ENCODE measurements at places on chromosomes 13 and 19.

DNA sequence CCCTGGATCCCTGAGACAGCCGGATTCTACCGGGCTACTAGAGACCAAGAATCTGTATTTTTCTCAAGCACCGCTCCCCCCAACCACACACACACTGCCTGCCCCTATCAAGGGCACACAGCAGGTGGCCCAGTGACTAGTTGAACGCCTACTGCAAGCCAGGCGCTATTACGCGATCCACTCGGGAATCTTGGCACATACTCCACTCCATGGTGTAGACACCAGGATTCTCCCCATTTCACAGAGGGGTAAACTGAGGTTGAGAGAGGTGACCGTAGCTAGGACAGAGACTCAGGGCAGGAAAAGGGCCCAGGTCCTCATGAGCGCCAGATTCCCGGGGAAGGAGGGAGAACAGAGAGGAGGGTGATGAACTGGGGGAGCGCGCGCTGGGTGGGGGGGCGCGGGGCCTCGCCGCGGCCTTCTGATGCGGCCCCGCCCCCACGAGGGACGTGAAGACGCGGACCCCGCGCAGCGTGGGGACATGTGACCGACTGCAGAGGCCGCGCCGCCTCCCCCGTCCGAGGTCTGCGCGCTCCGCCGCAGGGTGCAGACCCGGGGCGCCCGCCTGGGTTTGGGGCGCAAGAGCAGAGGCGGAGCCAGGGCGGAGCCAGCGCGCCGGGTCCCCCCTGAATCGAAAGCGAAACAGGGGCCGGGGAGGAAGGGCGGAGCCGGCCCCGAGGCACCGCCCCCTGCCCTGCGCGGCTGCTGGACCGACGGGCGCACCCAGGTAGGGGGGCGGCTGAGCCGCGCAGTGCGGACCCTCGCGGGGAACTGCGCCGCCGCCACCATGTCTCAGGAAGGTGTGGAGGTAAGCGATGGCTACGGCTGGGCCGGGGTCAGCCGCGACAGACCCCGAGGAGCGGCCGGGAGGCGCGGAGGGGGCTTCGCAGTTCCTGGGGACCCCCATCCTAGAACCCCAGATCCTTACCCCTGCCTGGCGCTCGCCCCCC lies at the start of gene SHFL:
SHFL (plus strand) TSS at position 677 of the 950 bp plus-strand sequence; CDS start at position 788, 111 bp downstream.
- peak; percentile 85 for DNase-seq

GRCh38 chr19:17069193-17069592 lies 6.1 kb downstream of the HAUS8 start:
- no peak for DNase-seq

DNA sequence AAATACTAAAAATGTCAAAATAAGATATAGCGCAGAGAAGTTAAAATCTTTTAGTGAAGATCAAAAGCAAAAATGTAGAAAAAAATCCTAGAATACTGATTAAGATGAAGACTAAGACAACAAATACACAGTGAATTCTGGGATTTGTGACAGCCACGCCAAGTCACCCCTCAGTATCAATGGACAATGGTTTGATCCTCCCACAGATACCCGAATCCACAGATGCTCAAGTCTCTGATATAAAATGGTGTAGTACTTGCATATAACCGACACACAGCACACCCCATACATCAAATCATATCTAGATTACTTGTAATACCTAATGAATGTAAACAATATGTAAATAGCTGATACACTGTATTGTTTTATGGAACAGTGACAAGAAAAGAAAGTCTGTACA lies 5.9 kb downstream of the MIPEP start:
- no peak for DNase-seq

DNA sequence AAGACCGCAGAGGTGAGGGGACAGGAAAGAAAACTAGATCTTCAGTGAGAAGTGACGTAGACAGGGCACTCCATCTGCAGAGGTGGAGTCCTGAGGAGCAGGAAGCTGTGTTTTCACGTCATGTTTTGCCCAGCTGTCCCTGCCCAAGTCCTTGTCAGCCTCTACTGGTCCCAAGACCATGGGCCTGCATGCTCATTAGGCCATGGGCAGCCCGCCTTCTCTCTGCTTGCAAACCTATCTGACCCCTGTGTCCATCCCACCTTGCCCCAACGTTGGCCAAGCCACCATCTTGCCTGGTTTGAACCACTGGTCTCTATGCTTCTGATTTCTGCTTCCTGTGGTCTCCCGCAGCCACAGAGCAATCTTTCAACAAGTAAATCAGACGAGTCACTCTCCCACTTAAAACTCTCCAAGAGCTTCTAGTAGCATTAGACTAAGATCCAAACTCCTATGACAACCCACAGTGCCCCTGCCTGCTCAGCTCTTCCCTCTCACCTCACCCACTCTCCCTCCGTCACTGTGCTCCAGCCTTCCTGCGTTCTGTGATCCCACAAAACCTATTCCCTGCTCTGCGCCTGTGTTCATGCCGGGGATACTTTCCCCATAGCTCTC lies 18.6 kb upstream of the CCNE1 start:
- no peak for DNase-seq

DNA sequence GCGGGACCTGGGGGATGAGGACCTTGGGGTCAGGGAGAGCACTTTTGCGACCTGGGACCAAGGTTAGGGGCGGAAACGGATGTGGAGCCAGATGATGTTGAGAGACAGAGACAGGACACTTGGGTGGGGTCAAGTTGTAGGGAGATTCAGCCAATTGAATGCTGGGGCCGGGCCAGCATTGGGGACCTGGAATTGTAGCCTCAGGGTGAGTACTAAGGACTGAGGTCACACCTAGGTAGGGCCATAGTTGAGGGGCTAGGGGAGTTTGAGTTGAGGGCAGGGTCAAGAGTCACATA lies 1.2 kb downstream of the ALKBH7 start:
- DNase-seq, result no peak

DNA sequence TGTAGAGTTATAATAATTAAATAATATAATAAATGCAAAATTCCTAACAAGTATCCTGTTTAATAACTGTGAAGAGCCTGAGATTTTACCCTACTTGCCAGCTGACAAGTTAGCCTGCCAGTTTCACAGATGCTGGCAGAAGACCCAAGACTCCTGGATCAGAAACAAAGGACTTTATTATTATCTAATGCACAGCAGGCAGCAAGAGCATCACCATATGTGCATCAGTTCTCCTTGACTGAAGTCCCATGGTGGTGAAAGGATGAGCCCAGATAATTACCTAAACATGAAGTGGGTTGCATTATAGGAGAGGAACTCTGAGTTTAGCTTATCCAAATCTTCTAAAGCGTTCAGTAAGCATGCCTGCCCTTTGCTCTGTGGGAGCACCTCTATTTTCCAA lies 39.1 kb upstream of the MTIF3 start:
- DNase-seq, result no peak

DNA sequence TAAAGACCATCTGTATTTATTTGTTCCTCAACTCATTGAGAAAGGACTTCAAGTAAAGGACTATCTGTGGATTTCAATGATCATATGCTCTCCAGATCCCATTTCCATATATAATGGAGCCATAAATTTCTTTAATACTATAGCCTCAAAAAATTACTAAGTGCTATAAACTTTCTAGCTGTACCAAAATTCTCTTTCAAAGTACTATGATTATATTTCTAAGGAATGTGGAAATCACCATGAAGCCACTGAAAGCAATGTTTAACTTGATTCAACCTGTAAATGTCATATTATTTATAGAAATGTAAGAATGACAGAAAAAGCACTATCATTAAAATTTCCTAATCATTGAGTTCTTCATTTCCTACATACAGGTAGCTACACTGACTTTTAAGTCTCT lies 20.7 kb downstream of the TBC1D4 start:
- no peak for DNase-seq

- DNase-seq, result no peak
Observed at GRCh38 chr13:43961909-43962308, 82.2 kb downstream of the LACC1 start.

DNA sequence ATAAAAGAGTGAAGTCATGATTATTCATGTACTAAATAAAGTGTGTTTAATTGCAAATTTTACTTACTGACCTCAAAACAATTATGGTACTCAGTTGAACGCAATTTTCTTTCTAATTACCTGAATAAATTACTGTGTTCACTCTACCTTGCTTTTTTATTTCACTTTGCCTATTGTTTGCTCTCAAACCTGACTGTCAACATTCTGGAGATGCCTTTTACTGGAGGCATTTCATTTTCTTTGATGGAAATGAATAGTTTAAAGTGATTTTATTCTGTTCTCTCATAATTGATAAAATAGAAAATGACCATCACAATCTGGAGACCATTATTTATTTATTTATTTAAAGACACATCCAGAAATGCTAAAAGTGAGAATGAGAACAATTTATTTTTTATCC lies 811.5 kb upstream of the ATXN8OS start:
- DNase-seq, result no peak

DNA sequence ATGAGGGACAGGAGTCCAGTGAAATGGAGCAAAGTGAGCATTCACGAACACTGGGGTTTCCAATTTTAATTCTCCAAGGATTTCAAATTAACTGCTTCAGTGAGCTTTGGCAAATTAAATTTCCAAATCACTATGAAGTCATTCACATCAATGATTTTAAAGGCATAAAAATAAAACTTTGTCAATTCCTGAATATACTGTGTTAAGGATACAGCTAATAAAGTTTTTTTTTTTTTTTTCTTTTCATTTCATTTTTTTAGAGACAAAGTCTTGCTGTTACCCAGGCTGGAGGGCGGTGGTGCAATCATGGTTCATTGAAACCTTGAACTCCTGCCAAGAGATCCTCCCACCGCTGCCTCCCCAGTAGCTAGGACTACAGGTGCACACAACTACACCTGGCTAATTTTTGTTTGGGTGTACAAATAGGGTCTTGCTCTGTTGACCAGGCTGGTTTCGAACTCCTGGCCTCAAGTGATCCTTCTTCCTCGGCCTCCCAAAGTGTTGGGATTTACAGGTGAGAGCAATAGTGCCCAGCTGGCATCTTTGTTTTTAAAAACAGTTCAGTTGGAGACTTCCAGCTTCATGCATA lies 21.9 kb downstream of the RBM26 start:
- no peak for DNase-seq

- no peak for DNase-seq
Observed at GRCh38 chr19:6767081-6767356, 216 bp downstream of the SH2D3A start.

DNA sequence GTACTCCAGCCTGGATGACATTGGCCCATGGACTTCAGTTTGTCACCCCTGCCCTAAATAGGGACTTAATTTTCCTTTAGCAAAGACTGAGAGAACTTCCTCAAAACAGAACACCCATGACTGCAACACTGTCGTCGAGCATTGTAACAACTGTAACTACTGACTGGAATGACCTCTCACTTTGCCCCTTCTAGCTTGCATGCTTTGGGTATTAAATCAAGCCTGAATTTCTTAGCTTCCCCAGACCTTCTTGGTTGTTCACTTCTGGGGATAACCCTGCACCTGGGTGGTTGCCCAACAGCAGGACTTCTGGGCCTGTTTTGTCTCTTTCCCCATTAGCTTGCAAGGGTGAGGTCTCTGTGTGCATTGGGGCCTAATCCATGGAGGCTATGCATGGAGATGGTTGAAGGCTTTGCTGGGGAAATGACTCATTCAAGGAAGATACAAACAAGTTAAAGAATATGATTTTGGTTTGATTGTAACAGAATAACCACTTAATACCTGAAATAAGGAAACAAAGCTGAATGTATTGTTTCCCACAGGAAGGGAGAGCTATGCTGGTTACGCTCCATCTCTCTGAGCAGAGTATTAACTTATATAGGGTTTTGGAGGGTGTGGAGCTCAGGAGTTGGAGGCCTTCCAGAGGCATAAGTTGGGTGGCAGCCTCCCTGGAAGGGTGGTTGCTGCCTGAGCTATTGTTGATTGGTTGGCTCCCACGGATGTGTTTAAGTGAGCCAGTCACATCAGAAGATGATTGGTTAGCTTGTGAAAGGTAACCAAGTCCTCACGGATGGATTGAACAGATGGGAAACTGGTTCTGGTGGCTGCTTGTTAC lies 34.7 kb upstream of the UBAC2 start:
- DNase-seq, result no peak

DNA sequence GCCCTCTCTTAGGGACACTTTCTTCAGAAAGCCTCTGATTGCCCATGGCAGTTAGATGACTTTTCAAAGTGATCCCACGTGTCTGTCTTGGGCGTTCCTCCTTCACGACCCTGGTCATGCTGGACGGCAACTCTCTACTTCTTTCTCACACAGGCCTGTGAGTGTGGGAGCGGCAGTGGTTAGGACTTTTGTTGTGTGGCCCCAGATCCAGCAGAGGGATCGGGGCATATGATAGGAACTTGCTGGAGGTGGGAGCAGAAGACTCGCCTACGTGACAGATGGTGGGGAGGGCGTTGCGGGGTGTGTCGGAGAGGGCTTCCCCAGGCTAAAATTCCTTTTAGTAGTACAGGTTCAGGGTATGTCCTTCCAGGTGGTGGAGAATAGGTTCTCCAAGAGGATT lies 289.5 kb upstream of the MAB21L1 start:
- DNase-seq, result no peak

GRCh38 chr19:1945899-1946298 lies 4.9 kb downstream of the CSNK1G2 start:
- DNase-seq, result peak; percentile 30

Measured in RKO (cell line).